ENCODE measurements at places on chromosomes 16 and 17. TPM values are rescaled to one million over a fixed set of nuclear protein-coding genes. Genes with fewer than 3 reads are reported as not detected.
A peak's percentile ranks its signal among the peaks of the same experiment; 100 is the strongest.

Gene ZFPM1
- 35.0 TPM for total RNA-seq

Gene NPW
- total RNA-seq = 1.5 TPM

Gene ZNF205
- not detected for total RNA-seq

Gene CDH5
- not detected for total RNA-seq

Gene HSPB9
- total RNA-seq = not detected

Gene RAB26
- 0.61 TPM for total RNA-seq

Gene GALR2
- total RNA-seq = 0.32 TPM

Gene TMIGD1
- not detected for total RNA-seq

Gene EVPL
- not detected for total RNA-seq

DNA sequence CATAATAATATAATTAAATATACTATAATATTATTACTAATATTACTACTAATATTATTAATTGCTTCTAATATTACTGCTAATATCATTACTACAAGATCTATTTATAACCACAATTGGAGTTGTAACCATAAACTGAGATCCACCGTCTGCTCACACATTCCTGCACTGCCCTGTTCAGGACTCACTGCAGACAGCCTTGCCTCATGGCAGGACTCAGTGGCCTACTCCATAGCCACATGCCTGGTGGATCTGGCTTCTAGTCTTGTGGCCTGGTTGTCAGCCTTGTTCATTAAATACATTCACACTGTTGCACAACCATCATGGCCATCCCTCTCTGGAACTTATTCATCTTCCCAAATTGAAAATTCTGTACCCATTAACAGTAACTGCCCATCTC, 48.0 kb downstream of the SRL start:
- H3K27ac ChIP-seq = no peak overlapping the region
- no peak for DNase-seq
- no peaks in the 10 kb centered on the region for H3K4me1 ChIP-seq

GRCh38 chr17:45575126-45575885, 84.8 kb upstream of the PLEKHM1 start:
- DNase-seq = no peak
- peak overlapping the region; percentile 9 for H3K4me3 ChIP-seq
- H3K36me3 ChIP-seq = peaks cover 48% of the 10 kb centered on the region
- H3K4me1 ChIP-seq = peaks cover 60% of the 10 kb centered on the region

GRCh38 chr17:83190004-83190385, 110.6 kb downstream of the METRNL start:
- H3K4me3 ChIP-seq = no peak overlapping the region
- H3K4me1 ChIP-seq = peaks cover 5% of the 10 kb centered on the region
- no peaks in the 10 kb centered on the region for H3K36me3 ChIP-seq
- no peak overlapping the region for H3K27ac ChIP-seq

GRCh38 chr16:27952811-27953210, 110.7 kb downstream of the GSG1L start:
- H3K4me3 ChIP-seq = no peak overlapping the region
- DNase-seq = no peak
- H3K36me3 ChIP-seq = no peaks in the 10 kb centered on the region
- H3K4me1 ChIP-seq = no peaks in the 10 kb centered on the region
- peaks cover 4% of the 10 kb centered on the region for H3K27me3 ChIP-seq
- no peak overlapping the region for H3K27ac ChIP-seq

- peaks cover 10% of the 10 kb centered on the region for H3K36me3 ChIP-seq
- H3K27me3 ChIP-seq = no peaks in the 10 kb centered on the region
- no peak for DNase-seq
- H3K4me3 ChIP-seq = no peak overlapping the region
- H3K4me1 ChIP-seq = no peaks in the 10 kb centered on the region
Observed at GRCh38 chr16:27779641-27780164, 229.8 kb downstream of the KATNIP start.

GRCh38 chr17:7380855-7381683, at the start of gene TNK1:
Gene TNK1, plus strand, starts transcription at chr17:7381089. Its CDS starts 1,838 bp downstream, at chr17:7382927.
- H3K4me3 ChIP-seq = no peak within 1 kb of the TSS
- peaks cover 10% of the 10 kb centered on the region for H3K4me1 ChIP-seq
- no peaks in the 10 kb centered on the region for H3K36me3 ChIP-seq
- DNase-seq = no peak
- H3K27ac ChIP-seq = no peak within 1 kb of the TSS

DNA sequence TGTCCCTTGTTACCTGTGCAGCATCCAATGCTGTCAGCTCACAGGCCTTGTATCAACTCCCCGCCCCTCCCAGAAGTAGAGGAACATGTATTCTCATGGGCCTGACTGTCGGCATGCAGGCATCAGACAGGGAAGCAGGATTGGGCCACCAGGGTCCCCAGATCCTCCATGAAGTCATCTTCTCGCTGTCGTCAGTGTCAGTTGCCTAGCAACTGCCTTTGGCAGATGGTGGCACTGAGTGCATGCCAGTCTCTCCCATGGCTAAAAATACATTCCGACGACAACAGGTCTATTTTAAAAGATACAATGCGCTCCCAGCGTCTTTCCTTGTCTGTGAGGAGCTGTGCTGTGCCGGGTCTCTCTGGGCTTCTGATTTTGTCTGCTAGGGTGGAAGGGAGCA, 36.8 kb upstream of the CES5A start:
- DNase-seq = no peak
- no peak overlapping the region for H3K4me3 ChIP-seq

DNA sequence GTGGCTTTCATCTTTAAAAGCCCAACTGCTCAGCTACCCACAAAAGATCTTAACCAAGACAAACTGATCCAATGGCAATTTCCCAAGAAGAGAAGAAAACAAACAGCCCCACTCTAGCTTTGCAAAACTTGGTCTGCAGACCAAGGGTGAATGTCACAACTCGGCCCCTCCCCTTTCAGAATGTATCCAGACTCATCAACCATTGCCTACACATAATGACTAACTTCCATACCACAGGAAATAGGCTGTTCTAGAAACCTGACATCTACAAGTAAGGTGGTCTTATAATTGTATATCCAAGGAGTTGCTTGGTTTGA, 16.0 kb downstream of the DCUN1D3 start:
- no peak overlapping the region for H3K27ac ChIP-seq
- peaks cover 12% of the 10 kb centered on the region for H3K36me3 ChIP-seq
- no peaks in the 10 kb centered on the region for H3K27me3 ChIP-seq
- H3K4me3 ChIP-seq = no peak overlapping the region
- no peak for DNase-seq

- peaks cover 8% of the 10 kb centered on the region for H3K27me3 ChIP-seq
- H3K4me1 ChIP-seq = peaks cover 14% of the 10 kb centered on the region
- no peak overlapping the region for H3K4me3 ChIP-seq
- H3K27ac ChIP-seq = no peak overlapping the region
Observed at GRCh38 chr16:58201163-58201562, 3.3 kb upstream of the CSNK2A2 start.

DNA sequence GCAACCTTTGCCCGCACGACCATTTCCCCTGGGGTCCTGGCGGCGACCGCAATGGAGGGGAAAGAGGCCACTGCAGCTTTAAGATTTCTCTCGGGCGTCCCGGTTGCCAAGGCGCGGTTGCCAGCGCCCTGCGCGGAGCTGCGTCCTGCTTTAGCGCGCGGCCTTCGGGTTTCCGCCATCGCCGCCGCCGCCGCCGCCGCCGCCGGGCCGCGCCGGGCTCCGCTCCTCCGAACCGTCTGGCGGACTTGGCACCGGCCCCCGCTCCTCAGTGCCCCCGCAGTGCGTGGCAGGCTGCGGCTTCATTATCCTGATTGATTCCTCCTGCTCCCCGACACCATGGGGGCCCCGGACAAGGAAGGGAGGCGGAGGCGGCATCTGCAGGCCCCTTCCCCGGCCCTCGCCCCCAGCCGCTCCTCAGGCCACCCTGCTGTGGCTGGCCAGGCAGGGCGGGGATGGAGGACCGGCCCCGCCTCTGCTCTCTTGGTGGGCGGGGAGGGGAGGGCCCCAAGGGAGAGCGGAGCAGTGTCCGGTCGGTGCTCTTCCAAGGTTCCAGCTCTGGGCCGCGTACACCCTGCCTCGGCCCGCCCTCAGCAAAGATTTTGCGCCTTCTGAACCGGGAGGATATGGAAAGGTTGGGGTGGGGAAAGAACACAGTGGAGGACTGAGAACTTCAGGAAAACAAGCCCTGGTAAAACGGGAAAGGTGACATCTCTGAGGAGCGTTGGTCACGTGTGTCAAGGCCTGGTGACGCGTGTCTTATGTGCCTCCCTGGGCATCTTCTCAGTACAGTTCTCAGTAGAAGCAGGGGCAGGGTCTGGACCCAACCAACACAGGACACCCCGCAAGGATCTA, 34.0 kb downstream of the NEUROD2 start:
- peak; percentile 29 for DNase-seq
- peaks cover 25% of the 10 kb centered on the region for H3K36me3 ChIP-seq
- peaks cover 4% of the 10 kb centered on the region for H3K4me1 ChIP-seq
- peaks cover 10% of the 10 kb centered on the region for H3K27me3 ChIP-seq
- H3K4me3 ChIP-seq = peak overlapping the region; percentile 90
- H3K27ac ChIP-seq = no peak overlapping the region

DNA sequence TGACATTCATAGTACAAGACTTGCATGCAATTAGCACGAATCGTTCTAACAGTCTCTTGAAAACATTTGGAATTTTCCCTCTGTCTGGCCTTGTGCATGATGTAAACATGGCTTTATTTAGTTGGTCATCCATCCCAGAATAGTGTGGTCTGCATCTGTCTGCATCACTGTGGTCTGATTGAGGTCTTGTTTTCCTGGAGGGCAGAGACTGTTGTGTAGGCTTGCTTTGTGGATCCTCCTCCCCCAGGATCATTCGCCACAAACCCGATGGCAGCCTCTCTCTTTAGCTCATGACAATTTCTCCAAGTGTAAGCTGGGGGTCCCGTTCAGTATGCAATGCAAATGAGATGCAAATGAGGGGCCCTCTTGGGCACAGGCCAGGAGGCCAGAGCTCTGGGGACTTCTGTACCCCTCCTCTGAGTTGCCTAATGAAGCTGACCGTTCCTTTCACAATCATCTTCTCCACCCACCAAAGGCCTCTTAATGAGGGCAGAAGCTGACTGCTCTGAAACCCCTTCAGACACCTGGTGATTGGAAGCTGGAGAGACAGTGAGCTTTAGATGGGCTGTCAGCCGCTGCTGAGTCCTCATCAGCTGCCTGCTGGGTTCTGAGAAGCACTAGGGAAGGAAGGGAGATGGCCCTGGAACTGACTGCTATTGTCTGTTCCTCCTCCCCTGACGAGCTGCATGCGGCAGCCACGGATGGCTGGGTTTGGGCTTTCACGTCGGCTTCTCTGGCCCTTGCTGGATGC, 201.2 kb upstream of the CACNG3 start:
- DNase-seq = no peak
- peaks cover 15% of the 10 kb centered on the region for H3K4me1 ChIP-seq
- H3K4me3 ChIP-seq = no peak overlapping the region
- peak overlapping the region; percentile 21 for H3K27ac ChIP-seq
- H3K36me3 ChIP-seq = peaks cover 85% of the 10 kb centered on the region

DNA sequence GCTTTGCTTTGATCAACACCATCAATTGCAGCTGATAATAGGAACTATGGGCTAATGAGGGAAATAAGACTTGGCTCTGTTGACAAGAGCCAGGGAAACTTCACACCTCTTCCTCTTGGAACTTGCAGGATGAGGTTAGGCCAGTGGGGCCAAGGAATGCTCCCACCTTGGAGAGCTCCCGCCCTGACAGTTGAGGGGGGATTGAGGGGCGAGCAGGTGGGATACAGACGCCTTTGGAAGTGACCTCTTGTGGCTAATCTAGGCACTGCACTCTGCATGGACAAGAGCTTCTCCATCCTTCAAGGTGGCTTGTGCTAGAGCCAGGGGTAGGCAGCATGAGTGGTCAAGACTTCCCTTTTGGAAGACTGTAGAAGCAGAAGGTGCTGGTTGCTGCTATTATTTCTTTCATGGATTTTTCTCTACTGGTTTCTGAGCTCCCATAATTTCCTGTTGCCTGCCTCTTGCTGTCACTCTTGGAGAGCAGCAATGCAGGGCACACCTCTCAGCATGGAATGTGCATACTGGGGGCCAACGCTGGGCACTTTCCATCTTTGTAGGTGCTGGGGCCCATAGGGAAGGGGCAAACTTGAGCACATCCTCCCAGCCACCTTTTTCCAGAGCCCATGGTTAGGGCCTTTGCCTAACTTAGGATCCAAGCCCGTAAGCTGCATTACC, 2.3 kb upstream of the PHF12 start:
- H3K27ac ChIP-seq = peak overlapping the region; percentile 31
- H3K4me1 ChIP-seq = peaks cover 4% of the 10 kb centered on the region
- no peak overlapping the region for H3K4me3 ChIP-seq
- DNase-seq = peak; percentile 29
- no peaks in the 10 kb centered on the region for H3K27me3 ChIP-seq

- DNase-seq = no peak
- no peaks in the 10 kb centered on the region for H3K27me3 ChIP-seq
- H3K27ac ChIP-seq = peak overlapping the region; percentile 100
- H3K4me1 ChIP-seq = peaks cover 63% of the 10 kb centered on the region
- H3K4me3 ChIP-seq = peak overlapping the region; percentile 99
Observed at GRCh38 chr17:39200957-39201510, 951 bp downstream of the RPL19 start.

GRCh38 chr16:15949210-15950160, at the start of gene ABCC1:
Gene ABCC1, plus strand, starts transcription at chr16:15949616. Its CDS starts 136 bp downstream, at chr16:15949752.
- DNase-seq = peak; percentile 53
- peaks cover 5% of the 10 kb centered on the region for H3K36me3 ChIP-seq
- peak within 1 kb of the TSS; percentile 91 for H3K27ac ChIP-seq
- H3K4me1 ChIP-seq = peaks cover 40% of the 10 kb centered on the region
- no peaks in the 10 kb centered on the region for H3K27me3 ChIP-seq
- H3K4me3 ChIP-seq = peak within 1 kb of the TSS; percentile 93

DNA sequence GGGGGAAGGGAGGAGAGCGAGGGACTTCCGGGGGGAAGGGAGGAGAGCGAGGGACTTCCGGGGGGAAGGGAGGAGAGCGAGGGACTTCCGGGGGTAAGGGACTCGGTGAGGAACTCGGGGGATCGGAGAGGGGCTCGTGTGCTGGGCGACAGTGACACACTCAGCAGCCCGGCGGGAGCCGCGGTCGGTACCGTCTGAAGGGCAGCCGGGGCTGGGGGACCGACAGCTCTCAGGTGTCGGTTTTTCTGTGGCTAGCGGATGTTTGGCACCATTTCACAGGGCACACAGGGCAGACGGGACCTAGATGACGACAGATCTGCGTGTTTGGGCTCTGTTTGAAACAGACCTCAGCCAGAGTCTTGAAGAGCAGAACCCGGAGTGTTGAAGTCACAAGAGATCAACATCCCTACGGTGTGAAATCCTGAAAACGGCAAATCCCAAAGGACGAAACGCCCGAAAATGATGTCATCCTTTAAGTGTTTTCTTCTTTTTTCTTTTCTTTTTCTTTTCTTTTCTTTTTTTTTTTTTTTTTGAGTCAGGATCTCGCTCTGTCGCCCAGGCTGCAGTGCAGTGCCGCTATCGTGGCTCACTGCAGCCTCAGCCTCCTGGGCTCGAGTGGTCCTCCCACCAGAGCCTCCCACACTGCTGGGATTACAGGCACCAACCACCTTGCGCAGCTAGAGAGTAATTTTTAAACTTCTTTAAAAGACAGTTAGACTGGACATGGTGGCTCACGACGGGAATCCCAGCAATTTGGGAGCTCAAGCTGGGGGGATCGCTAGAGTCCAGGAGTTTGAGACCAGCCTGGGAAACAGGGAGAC, 23.9 kb downstream of the ZNF778 start:
- peak; percentile 75 for DNase-seq
- peak overlapping the region; percentile 99 for H3K4me3 ChIP-seq
- H3K27me3 ChIP-seq = no peaks in the 10 kb centered on the region
- H3K4me1 ChIP-seq = peaks cover 29% of the 10 kb centered on the region
- peaks cover 3% of the 10 kb centered on the region for H3K36me3 ChIP-seq

- H3K27ac ChIP-seq = no peak overlapping the region
- peaks cover 17% of the 10 kb centered on the region for H3K36me3 ChIP-seq
- no peaks in the 10 kb centered on the region for H3K27me3 ChIP-seq
Observed at GRCh38 chr17:7217113-7217987, 2.3 kb downstream of the DLG4 start.

- DNase-seq = no peak
- no peaks in the 10 kb centered on the region for H3K36me3 ChIP-seq
- H3K4me3 ChIP-seq = no peak overlapping the region
- H3K4me1 ChIP-seq = peaks cover 9% of the 10 kb centered on the region
Observed at GRCh38 chr17:38450557-38451029, 22.3 kb downstream of the ARHGAP23 start.

Data from activated B cell treated with CpG ODN at 0.5 μM for 24 hours (primary cell).